Stimulated activated CD4-positive, alpha-beta T cell treated with anti-CD3 and anti-CD28 coated beads, Interleukin-12 subunit alpha, Interleukin-12 subunit beta, amount 100 ng/mL, for 48 hours (primary cell): ENCODE measurements at places on chromosomes 1 and 21.

- DNase-seq, result no peak
Observed at GRCh38 chr1:204258213-204259115, 44.7 kb upstream of the GOLT1A start.

DNA sequence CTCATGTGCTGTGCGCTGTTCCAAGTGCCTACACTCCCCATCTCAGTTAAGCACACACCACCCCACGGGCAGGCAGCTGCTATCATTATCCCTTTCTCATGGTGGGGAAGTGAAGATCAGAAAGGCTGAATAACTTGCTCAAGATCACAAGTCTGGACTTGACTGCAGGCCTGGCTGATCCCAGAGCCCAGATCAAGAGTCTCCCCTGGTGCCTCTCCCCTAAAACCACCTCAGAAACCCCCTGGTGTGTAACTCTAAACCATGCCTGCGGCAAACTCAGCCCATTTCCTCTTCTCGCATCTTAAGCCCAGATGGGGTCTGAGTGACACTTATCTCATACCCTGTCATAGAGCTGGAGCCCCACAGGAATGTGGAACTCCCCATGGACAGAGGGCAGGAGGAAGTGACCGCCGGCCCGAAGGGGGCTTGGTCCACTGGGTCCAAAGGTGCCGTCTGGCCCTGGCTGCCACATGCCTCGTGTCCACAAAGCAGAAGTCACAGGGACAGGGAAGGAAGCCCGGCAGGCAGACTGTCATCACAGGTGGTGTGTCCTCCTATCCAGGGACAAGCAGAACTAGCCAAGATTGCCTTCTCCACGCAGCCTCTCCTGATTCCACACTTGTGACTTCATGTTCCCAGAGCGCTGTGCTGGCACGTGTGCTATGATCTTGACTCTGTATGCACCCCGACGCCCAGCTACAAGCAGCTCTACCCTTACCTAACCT is 92.1 kb downstream of the SYF2 start:
- no peak for DNase-seq

DNA sequence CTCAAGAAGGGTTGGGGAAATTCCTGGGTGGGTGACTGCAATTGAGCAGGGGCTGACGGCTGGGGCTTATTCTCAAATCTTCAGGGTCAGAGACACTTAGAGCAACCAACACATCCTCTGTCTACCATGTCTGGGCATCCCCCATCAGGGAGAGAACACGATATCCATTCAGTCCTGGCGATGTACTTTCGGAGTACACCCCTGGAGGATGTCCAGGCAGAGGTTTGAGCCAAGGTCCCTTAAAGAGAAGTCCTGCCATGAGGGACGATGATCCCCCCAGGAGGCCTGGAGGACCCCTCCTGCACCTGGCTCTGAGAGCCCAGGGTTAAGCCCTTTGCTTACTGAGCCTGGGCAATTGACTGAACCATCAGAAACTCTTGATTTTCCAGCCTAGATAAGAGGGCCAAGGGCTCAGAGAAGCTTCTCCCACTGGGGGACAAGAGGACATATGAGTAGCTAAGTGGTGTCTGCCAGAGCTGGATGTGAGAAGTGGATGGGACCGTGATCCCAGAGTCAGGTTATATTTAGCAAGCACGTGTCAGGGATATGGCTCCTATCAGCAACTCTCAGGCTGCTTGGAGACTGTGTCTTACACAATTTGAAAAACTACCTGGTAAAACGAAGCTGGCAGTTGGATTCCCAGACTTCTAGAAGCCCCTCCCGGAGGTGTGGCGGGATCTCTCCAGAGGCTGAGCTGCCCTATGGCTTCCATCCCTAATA is 253.3 kb upstream of the VAMP3 start:
- DNase-seq, result no peak

DNA sequence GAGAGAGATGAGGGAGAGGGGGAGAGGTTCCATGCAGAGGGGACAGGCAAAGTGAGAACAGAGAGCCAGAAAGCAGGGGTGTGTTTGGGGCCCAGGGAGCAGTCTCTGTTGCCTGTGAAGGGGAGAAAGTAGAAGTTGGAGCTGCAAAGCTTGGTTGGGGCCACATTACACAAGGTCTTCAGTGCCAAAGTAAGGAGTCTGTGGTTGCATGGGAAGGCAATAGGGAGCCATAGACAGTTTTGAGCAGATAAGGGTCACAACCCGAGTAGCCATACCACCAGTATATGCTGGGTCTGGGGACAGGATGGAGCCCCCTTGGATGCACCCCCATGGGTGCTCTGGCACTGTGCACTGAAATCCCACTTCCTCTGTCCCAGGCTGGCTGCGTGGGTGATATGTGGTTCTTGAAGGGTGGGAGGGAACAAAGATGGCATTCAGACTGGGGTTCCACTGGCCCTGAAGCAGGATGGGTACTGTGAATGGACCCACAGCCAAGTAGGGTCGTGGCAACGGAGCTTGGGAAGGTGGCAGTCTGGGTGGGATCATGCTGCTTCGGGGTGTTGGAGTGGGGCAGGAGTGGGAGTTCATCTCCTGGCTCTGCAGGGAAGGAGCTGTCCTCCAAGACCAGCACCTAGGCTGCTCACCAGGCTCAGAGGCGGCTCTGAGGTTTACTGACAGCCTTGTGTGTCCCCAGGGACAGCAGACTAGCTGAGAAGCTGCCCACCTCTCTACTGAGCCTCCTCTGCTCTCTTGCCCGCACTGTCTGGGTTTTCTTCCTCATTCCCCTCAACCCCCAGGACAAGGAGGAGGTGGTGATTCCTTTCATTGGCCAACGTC is 12.1 kb downstream of the DRAXIN start:
- DNase-seq, result no peak

GRCh38 chr1:92465256-92465647 is 21.5 kb downstream of the GFI1 start:
- no peak for DNase-seq
